Aorta (tissue), 5 donors: ENCODE measurements at places on chromosomes 7 and 10. TPM values are rescaled to one million over a fixed set of nuclear protein-coding genes. Genes with fewer than 3 reads are reported as not detected.

GRCh38 chr10:132410779-132411532 is 14.0 kb downstream of the PWWP2B start:
- no peak overlapping the region for H3K4me3 ChIP-seq
- H3K36me3 ChIP-seq = no peaks in the 10 kb centered on the region
- H3K27me3 ChIP-seq = no peaks in the 10 kb centered on the region
- no peak for DNase-seq
- no peak overlapping the region for H3K27ac ChIP-seq
- no peaks in the 10 kb centered on the region for H3K4me1 ChIP-seq

DNA sequence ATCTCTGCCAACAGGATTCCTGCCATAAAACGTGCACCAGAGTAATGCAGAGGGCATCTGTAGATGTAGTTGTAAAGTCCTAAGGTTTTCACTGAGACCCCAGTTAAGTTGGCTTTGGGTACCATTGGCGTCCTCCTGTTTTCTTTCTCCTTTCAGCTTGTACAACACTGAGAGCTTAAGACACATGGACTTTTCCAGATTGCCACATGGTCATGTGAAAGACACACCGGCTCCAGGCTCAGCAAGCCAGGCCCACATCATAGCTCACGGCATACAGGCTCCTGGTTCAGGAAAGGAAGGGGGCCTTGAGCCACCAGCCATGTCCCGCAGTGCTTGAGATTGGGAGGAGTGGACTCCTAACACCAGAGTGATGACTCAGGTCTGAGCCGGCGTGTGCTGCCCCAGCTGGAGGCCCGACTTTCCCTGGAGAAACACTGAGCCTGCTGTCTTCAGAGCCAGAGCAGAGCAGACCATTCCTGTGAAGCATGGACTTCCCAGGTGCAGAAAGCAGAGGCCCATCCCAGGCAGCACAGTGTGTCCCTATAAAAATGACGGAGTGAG is 252.7 kb downstream of the PRPF18 start:
- peaks cover 3% of the 10 kb centered on the region for H3K4me1 ChIP-seq
- H3K27ac ChIP-seq = no peak overlapping the region
- H3K27me3 ChIP-seq = no peaks in the 10 kb centered on the region
- DNase-seq = peak; percentile 85

- H3K4me1 ChIP-seq = no peaks in the 10 kb centered on the region
- H3K4me3 ChIP-seq = no peak overlapping the region
- no peaks in the 10 kb centered on the region for H3K36me3 ChIP-seq
- H3K27me3 ChIP-seq = no peaks in the 10 kb centered on the region
- DNase-seq = no peak
- no peak overlapping the region for H3K27ac ChIP-seq
Observed at GRCh38 chr7:41232086-41232485, 470.8 kb downstream of the INHBA start.

DNA sequence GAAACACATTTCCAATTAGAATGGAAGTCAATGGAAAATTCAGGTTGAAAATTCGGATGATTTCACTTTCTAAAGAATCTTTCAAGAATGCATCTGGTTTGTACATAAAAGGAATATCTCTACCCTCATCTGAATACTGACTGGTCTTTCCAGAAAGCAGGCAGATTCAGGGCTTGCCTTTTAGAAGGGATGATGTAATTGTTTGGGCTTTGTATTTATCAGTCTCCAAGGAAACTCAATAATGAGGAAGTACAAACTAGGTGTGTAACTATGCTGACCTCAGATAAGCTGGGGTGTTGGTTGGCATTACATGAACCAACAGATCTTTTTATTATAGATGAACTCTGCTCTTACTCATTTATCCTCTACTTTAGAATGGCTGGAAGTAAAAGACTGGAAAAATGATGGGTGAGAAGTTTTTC is 24.1 kb downstream of the PDLIM1 start:
- H3K36me3 ChIP-seq = no peaks in the 10 kb centered on the region
- H3K27me3 ChIP-seq = no peaks in the 10 kb centered on the region
- no peak overlapping the region for H3K4me3 ChIP-seq
- no peak for DNase-seq
- peak overlapping the region; percentile 97 for H3K27ac ChIP-seq
- H3K4me1 ChIP-seq = no peaks in the 10 kb centered on the region

The METTL27 gene
- polyA plus RNA-seq = not detected

The TRPV6 gene
- polyA plus RNA-seq = 0.69 TPM

DNA sequence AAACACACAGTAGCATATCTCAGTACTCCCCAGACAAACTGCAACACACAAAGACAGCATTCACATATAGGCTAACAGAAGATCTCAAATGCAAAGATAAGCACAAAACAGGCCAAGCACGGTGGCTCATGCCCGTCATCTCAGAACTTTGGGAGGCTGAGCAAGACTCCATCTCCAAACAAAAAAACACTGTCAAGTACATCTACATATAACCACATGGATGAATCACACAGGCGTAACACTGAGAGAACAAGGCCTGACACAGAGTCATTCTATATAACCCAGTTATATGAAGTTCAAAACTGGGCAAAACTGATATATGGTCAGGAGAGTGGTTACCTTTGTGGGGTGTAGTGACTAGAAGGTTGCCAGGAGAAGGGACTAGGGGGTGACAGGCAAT is 506.4 kb downstream of the KCNMA1 start:
- H3K4me1 ChIP-seq = no peaks in the 10 kb centered on the region
- no peak overlapping the region for H3K4me3 ChIP-seq
- DNase-seq = no peak
- H3K27ac ChIP-seq = no peak overlapping the region
- H3K27me3 ChIP-seq = no peaks in the 10 kb centered on the region

The FAM171A1 gene
- polyA plus RNA-seq = 2.8 TPM

GRCh38 chr10:55966101-55966500 is 395.0 kb downstream of the ZWINT start:
- H3K27ac ChIP-seq = no peak overlapping the region
- no peak for DNase-seq
- H3K36me3 ChIP-seq = no peaks in the 10 kb centered on the region
- H3K27me3 ChIP-seq = no peaks in the 10 kb centered on the region
- no peak overlapping the region for H3K4me3 ChIP-seq

- no peaks in the 10 kb centered on the region for H3K36me3 ChIP-seq
- no peaks in the 10 kb centered on the region for H3K27me3 ChIP-seq
- no peak overlapping the region for H3K4me3 ChIP-seq
- H3K27ac ChIP-seq = no peak overlapping the region
- DNase-seq = no peak
- H3K4me1 ChIP-seq = no peaks in the 10 kb centered on the region
Observed at GRCh38 chr10:64191286-64191685, 670.1 kb downstream of the REEP3 start.

The SEC61A2 gene
- polyA plus RNA-seq = 3.3 TPM

DNA sequence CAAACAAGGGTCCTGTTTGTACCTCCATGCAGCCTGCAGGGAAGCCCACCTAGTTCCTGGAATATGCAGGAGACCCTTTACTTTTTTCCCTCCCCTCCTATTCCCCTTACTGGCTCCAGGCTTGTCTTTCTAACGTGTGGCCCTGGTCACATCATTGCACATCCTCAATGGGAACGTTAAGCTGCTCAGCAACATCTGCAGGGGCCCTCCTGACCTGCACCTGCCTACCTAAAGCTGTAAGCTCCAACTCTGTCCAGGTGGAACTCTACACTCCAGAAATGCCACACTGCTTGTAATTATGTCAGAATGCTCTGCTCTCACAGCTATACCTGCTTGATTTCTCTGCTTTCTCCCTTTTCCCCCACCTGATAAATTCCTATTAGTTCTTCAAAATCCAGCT is 72.1 kb downstream of the ARMC3 start:
- DNase-seq = no peak
- H3K27me3 ChIP-seq = no peaks in the 10 kb centered on the region
- H3K4me1 ChIP-seq = no peaks in the 10 kb centered on the region
- H3K4me3 ChIP-seq = no peak overlapping the region

DNA sequence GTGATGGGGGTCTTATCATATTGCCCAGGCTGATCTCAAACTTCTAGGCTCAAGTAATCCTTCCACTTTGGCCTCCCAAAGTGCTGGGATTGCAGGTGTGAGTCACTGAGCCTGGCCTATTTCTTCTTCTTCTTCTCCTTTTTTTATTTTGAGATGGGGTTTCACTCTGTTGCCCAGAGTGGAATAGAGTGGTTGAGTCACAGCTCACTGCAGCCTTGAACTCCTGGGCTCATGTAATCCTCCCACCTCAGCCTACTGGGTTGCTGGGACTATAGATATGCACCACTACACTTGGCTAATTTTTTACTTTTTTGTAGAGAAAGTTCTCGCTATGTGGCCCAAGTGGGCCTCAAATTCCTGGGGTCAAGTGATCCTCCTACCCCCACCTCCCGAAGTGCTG is 124.3 kb downstream of the SKIDA1 start:
- H3K4me1 ChIP-seq = no peaks in the 10 kb centered on the region
- no peak for DNase-seq
- no peak overlapping the region for H3K27ac ChIP-seq
- no peaks in the 10 kb centered on the region for H3K27me3 ChIP-seq

The FRA10AC1 gene
- polyA plus RNA-seq = 16.0 TPM

DNA sequence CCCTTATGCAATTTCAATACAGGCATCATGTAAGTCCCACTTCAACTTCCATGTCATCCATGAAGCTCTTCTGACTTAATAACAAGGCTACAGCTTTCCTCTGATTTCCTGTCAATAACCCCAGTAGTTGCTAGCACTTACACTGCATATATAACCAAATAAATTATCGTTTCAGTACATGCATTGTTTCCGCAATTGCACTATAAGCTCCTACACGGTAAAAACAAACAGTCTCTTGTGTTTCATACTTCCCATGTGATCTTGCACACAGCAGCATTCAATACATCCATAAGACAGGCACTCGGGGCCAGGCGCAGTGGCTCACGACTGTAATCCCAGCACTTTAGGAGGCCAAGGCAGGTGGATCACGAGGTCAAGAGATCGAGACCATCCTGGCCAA is 41.4 kb downstream of the FBXW4 start:
- H3K4me1 ChIP-seq = no peaks in the 10 kb centered on the region
- DNase-seq = no peak
- H3K27me3 ChIP-seq = no peaks in the 10 kb centered on the region
- no peak overlapping the region for H3K27ac ChIP-seq

DNA sequence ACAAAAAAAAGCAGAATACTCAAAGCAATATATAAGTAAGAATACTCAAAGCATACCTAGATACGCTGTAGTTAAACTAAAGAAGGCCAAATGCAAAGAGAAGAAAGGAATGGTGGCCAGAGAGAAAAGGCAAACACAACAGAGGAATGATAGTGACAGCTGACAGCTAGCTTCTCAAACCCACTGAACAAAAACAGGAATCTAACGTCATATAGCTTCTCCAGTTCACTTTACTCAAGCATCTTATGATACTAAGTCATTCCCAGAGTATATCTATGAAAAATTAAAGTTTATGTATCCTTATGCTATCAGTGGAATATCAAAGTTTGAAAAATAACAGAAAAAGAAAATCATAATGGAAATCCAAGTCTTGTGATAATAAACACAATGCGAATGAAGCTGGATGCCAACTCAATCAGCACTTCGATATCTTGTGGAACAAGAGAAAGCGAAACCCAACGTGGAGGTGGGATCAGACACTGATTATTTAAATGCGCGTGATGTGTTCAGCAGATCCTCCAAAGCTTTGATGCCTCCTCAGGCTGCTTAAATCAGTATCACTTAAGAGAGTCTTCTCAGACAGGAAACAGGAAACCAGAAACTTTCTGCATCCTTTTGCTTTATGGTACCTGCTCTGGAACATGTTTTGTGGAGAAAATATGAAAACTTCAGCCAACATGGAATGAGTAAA is 102.8 kb downstream of the PIP4K2A start:
- no peak overlapping the region for H3K4me3 ChIP-seq
- H3K36me3 ChIP-seq = peaks cover 3% of the 10 kb centered on the region
- no peaks in the 10 kb centered on the region for H3K4me1 ChIP-seq

The CTAGE8 gene
- not detected for polyA plus RNA-seq

The NPY4R2 gene
- not detected for polyA plus RNA-seq

The SPDYE18 gene
- polyA plus RNA-seq = not detected

DNA sequence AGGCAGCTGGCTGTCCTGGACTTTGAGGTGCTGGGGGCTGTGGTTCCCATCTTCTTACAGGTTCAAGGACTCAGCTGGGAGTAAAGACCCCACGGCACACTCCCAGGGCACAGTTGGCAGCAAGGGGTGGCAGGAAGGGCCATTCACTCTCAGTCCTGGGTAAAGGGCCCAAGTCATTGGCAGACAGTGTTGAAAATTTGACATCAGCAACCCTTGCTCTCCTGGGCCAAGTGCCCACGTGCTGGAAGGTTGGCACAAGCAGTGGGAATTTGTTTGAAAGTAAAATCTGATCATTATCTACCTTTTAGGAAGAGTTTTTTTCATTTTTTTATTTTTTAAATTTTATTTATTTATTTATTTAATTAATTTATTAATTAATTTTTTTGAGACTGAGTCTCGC is 241.6 kb upstream of the MKI67 start:
- no peak overlapping the region for H3K27ac ChIP-seq
- no peaks in the 10 kb centered on the region for H3K27me3 ChIP-seq
- H3K4me3 ChIP-seq = no peak overlapping the region

DNA sequence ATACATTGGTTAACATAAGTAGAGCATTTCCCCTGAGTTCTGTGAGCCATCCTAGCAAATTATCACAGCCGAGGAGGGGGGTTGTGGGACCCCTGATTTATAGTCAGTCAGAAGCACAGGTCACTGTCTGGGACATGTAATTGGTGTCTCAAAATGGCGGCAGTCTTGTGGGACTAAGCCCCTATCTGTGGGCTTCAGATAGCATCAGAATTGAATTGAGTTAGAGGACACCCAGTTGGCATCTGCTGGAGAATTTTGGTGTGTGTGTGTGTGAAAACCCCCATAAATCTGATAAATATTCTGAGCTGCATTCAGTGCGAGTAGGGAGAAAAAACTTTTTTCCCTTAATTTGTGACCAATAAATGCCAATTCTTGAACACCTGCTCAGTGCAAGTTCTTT is 6.5 kb upstream of the TET1 start:
- H3K27ac ChIP-seq = no peak overlapping the region
- no peaks in the 10 kb centered on the region for H3K4me1 ChIP-seq
- DNase-seq = no peak

GRCh38 chr7:122438492-122438891 is 133.9 kb upstream of the FEZF1 start:
- no peak overlapping the region for H3K27ac ChIP-seq
- H3K4me3 ChIP-seq = no peak overlapping the region
- H3K36me3 ChIP-seq = no peaks in the 10 kb centered on the region

- H3K27ac ChIP-seq = no peak overlapping the region
- H3K4me1 ChIP-seq = no peaks in the 10 kb centered on the region
- no peaks in the 10 kb centered on the region for H3K36me3 ChIP-seq
- H3K4me3 ChIP-seq = no peak overlapping the region
- DNase-seq = no peak
Observed at GRCh38 chr7:156651474-156651873, 10.9 kb downstream of the RNF32 start.

The GPNMB gene
- polyA plus RNA-seq = 175 TPM

The EGR2 gene
- 1.1 TPM for polyA plus RNA-seq

The SPDYE1 gene
- polyA plus RNA-seq = 0.05 TPM
